ENCODE measurements at places on chromosomes 3 and 15. TPM values are rescaled to one million over a fixed set of nuclear protein-coding genes. Genes with fewer than 3 reads are reported as not detected.

DNA sequence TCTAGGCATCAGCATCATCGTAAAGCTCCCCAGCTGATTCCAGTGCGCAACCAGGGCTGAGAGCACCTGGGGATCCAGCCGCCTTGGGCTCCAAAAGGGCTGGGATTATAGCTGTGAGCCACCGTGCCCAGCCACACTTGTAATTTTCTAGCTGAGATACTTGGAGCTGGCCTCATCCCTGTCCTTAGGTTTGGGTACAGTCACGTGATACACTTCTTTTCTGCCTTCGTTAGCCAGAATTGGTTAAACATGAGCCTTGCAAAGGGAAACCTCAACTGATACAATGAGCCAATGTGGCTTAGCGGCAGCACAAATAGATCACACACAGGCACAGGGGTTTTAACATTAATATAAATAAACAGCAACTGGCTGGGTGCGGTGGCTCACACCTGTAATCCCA lies 69.8 kb upstream of the GCNT3 start:
- no peak overlapping the region for H3K4me3 ChIP-seq
- H3K36me3 ChIP-seq, result no peaks in the 10 kb centered on the region
- H3K4me1 ChIP-seq, result no peaks in the 10 kb centered on the region
- H3K27ac ChIP-seq, result no peak overlapping the region

The ZBBX gene
- total RNA-seq, result not detected

GRCh38 chr3:182259579-182259978 lies 533.7 kb upstream of the ATP11B start:
- H3K36me3 ChIP-seq, result no peaks in the 10 kb centered on the region
- peaks cover 55% of the 10 kb centered on the region for H3K27me3 ChIP-seq
- peak; percentile 14 for DNase-seq
- no peaks in the 10 kb centered on the region for H3K4me1 ChIP-seq

GRCh38 chr3:42140665-42141203 lies 49.6 kb downstream of the TRAK1 start:
- no peak for DNase-seq
- H3K4me3 ChIP-seq, result no peak overlapping the region
- H3K4me1 ChIP-seq, result peaks cover 55% of the 10 kb centered on the region
- no peaks in the 10 kb centered on the region for H3K27me3 ChIP-seq
- no peaks in the 10 kb centered on the region for H3K36me3 ChIP-seq

DNA sequence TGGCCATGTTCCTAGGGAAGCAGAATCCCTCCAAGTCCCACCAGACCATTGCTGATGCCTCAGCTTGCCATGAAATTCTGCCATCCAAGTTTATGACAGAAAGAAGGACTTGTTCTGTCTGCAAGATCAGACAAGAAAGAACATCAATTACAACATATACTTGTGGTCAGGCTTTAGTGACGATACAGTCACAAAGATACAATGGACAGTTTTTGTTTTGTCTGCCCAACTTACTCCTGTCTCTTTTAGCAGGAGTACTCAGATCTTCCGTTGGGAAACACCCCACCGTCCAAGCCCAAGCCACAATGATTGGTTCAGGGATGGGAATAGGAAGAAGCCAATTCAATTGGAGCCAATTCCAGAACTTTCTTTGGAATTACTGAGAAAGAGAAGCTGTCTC lies 15.7 kb downstream of the KLHL6 start:
- peaks cover 4% of the 10 kb centered on the region for H3K4me1 ChIP-seq
- H3K4me3 ChIP-seq, result no peak overlapping the region
- peaks cover 7% of the 10 kb centered on the region for H3K27me3 ChIP-seq
- no peak for DNase-seq
- H3K27ac ChIP-seq, result no peak overlapping the region
- no peaks in the 10 kb centered on the region for H3K36me3 ChIP-seq

DNA sequence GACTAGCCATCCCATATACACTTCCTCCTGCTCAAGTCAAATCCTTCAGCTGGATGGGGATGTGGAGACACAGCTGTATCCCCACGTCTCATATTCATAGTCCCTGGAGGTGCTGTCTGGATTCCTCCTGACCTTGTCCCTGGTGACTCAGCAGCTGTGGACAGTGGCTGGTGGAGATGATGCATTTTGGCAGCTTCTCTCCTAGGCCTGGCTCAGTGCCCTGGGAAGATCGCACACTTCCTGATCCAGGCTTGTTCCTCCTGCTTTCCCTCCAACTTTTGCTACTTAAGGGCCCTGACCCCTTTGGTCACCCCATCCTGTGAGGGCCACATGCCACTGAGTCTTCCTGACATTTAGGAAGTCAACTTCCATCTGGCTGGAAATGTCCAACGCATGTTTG lies 44.4 kb downstream of the ADAMTSL3 start:
- no peak overlapping the region for H3K4me3 ChIP-seq
- peak; percentile 76 for DNase-seq
- no peaks in the 10 kb centered on the region for H3K36me3 ChIP-seq
- peak overlapping the region; percentile 61 for H3K27ac ChIP-seq
- no peaks in the 10 kb centered on the region for H3K27me3 ChIP-seq

GRCh38 chr3:188537606-188538005 lies 383.6 kb downstream of the LPP start:
- no peak for DNase-seq
- H3K4me3 ChIP-seq, result no peak overlapping the region
- no peak overlapping the region for H3K27ac ChIP-seq
- no peaks in the 10 kb centered on the region for H3K27me3 ChIP-seq
- peaks cover 31% of the 10 kb centered on the region for H3K4me1 ChIP-seq
- no peaks in the 10 kb centered on the region for H3K36me3 ChIP-seq

The CPOX gene
- total RNA-seq, result 12.8 TPM

The PPIB gene
- 102 TPM for total RNA-seq

The WDR82 gene
- total RNA-seq, result 61.6 TPM

The CDHR4 gene
- not detected for total RNA-seq

DNA sequence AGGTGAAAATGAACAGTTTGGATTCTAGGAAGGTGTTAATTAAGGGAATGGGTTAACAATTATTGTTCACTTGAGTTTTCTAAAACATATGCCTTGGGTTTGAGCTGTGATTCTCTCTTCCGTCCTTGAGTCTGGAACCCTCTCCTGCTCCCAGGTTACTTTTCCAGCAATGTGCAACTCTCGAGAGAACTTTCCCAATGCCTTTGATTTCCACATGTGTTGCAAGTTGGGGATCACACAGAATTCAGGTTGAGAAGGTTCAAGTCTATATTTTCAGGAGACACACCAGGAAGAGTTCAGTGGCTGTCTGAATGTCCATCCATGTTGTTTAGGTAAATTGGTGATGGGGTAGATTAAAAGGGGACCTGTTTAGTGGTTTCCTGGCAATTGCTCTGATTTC lies 48.7 kb downstream of the TNFAIP8L3 start:
- no peak overlapping the region for H3K27ac ChIP-seq
- no peak for DNase-seq
- H3K4me3 ChIP-seq, result no peak overlapping the region
- no peaks in the 10 kb centered on the region for H3K36me3 ChIP-seq
- H3K27me3 ChIP-seq, result no peaks in the 10 kb centered on the region
- H3K4me1 ChIP-seq, result peaks cover 32% of the 10 kb centered on the region

DNA sequence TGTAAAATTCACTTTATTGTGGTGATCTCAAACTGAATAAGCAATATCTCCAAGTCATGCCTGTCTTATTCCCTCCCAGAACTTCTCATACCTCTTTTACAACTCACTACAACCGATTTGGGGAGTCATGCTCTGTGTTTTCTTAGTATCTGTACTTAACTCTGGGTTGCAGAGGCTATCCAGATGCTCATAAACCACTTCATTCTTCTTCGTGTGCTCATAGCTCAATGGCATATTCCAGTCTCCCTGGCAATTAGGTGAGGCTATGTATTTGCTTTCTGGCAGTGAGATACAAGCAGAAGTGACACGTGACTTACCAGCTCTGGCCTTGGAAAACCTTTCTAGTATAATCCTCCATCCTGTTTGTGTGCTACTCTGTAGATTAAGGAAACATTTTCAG lies 360.9 kb downstream of the ZNF385D start:
- H3K4me3 ChIP-seq, result no peak overlapping the region
- H3K4me1 ChIP-seq, result no peaks in the 10 kb centered on the region
- no peaks in the 10 kb centered on the region for H3K27me3 ChIP-seq
- no peak for DNase-seq

The ZNF80 gene
- total RNA-seq, result not detected

- peak; percentile 80 for DNase-seq
- H3K27ac ChIP-seq, result peak overlapping the region; percentile 95
- no peaks in the 10 kb centered on the region for H3K27me3 ChIP-seq
- H3K4me3 ChIP-seq, result peak overlapping the region; percentile 61
- peaks cover 11% of the 10 kb centered on the region for H3K36me3 ChIP-seq
Observed at GRCh38 chr3:46845397-46845859, 17.8 kb downstream of the MYL3 start.

DNA sequence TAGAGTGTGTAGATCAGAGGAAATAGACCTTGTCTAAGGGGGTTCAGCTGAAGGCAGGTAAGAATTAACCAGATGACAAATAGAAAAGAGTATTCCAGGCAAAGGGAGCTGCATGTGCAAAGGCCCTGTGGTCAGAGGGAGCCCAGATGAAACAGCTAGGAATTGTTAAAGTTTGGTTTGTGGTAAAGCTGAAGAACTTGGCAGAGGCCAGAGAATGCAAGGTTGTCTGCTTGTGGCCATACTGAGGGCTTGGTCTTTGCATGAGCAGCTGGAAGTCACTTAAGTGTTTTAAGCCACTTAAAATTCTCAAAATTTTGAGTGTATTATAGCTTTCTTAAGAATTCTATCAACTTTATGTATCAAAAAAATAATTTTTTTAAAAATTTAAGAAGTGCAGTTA lies 116.5 kb downstream of the NEK10 start:
- DNase-seq, result no peak
- H3K27me3 ChIP-seq, result no peaks in the 10 kb centered on the region
- H3K36me3 ChIP-seq, result no peaks in the 10 kb centered on the region
- H3K27ac ChIP-seq, result no peak overlapping the region
- H3K4me3 ChIP-seq, result no peak overlapping the region

- H3K27ac ChIP-seq, result no peak overlapping the region
- no peak overlapping the region for H3K4me3 ChIP-seq
Observed at GRCh38 chr3:95899911-95900310, 914.5 kb upstream of the EPHA6 start.

The ATP13A4 gene
- 0.52 TPM for total RNA-seq

The ARPP19 gene
- 162 TPM for total RNA-seq

The CACNA1D gene
- total RNA-seq, result 1.1 TPM

The SH2D7 gene
- total RNA-seq, result not detected

GRCh38 chr3:149437710-149438109 lies 36.8 kb upstream of the TM4SF4 start:
- H3K27me3 ChIP-seq, result no peaks in the 10 kb centered on the region
- no peaks in the 10 kb centered on the region for H3K36me3 ChIP-seq
- H3K4me3 ChIP-seq, result no peak overlapping the region
- DNase-seq, result no peak
- H3K27ac ChIP-seq, result no peak overlapping the region

- no peak for DNase-seq
- H3K27ac ChIP-seq, result no peak overlapping the region
- no peaks in the 10 kb centered on the region for H3K4me1 ChIP-seq
- H3K27me3 ChIP-seq, result no peaks in the 10 kb centered on the region
- peaks cover 21% of the 10 kb centered on the region for H3K36me3 ChIP-seq
- H3K4me3 ChIP-seq, result no peak overlapping the region
Observed at GRCh38 chr3:146203776-146204175, 42.8 kb upstream of the PLOD2 start.

The GUCA1C gene
- total RNA-seq, result 5.8 TPM

The CDCP1 gene
- total RNA-seq, result 0.25 TPM

The AGBL1 gene
- not detected for total RNA-seq

- H3K4me3 ChIP-seq, result no peak overlapping the region
- no peak for DNase-seq
- H3K4me1 ChIP-seq, result no peaks in the 10 kb centered on the region
- no peak overlapping the region for H3K27ac ChIP-seq
Observed at GRCh38 chr15:83248151-83249029, 36.1 kb downstream of the BNC1 start.

- no peak overlapping the region for H3K27ac ChIP-seq
- no peak overlapping the region for H3K4me3 ChIP-seq
- H3K27me3 ChIP-seq, result peaks cover 3% of the 10 kb centered on the region
- DNase-seq, result no peak
- H3K36me3 ChIP-seq, result no peaks in the 10 kb centered on the region
Observed at GRCh38 chr3:58989163-58989562, 60.7 kb downstream of the CFAP20DC start.

- DNase-seq, result no peak
- no peak overlapping the region for H3K4me3 ChIP-seq
- H3K36me3 ChIP-seq, result no peaks in the 10 kb centered on the region
- peak overlapping the region; percentile 70 for H3K27ac ChIP-seq
- peaks cover 21% of the 10 kb centered on the region for H3K4me1 ChIP-seq
- H3K27me3 ChIP-seq, result no peaks in the 10 kb centered on the region
Observed at GRCh38 chr15:90650117-90650955, 66.8 kb upstream of the BLM start.
